ENCODE measurements at places on chromosomes 12 and 14.

- peak; percentile 27 for DNase-seq
Measured at GRCh38 chr14:50260511-50260910, 29.1 kb upstream of the SOS2 start.

- DNase-seq: no peak
Measured at GRCh38 chr14:104429291-104429861, 150.2 kb upstream of the C14orf180 start.

DNA sequence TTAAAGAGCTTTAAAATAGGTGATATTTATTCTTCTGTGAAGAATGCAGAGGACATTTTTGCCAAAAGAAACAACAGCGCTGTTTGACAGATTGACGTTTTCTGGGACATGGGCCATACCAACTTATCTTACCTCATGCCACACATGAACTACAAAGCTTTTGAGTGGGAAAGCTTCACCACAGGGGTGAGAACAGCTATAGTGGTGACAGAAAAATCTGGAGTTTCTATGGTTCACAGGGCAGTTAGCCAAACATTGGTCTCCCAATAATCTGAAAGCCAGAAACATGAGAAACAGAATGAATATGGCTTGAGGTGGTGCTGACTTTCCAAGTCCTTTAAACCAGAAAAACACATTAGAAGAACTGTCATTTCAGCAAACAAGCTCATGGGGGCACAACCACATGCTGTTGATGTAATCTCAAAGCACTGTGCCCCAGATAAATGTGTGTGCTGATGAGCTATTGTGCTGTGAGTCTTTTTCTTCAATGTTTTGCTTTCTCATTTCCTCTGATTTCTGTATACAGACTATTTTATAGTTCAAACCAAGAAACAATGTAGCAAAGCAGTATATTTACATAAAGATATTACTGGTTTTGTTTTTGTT lies 905.4 kb downstream of the SLC16A7 start:
- DNase-seq: no peak

- DNase-seq: no peak
Measured at GRCh38 chr14:68051146-68051545, 231.6 kb downstream of the RAD51B start.

Measured in stromal cell of bone marrow (primary cell).